ENCODE measurements at places on chromosomes 6 and 20. TPM values are rescaled to one million over a fixed set of nuclear protein-coding genes. Genes with fewer than 3 reads are reported as not detected.

Gene FOXA2
- not detected for total RNA-seq

Gene MYB
- total RNA-seq = not detected

Gene STMND1
- total RNA-seq = not detected

Gene ZNF343
- total RNA-seq = 0.64 TPM

Gene KCNQ5
- 4.5 TPM for total RNA-seq

Gene BTN2A1
- total RNA-seq = 8.3 TPM

Gene MUC21
- not detected for total RNA-seq

Gene DNAJC5
- 42.9 TPM for total RNA-seq

Gene ASIP
- total RNA-seq = not detected

Gene TFAP2D
- not detected for total RNA-seq

Gene AHI1
- total RNA-seq = 5.4 TPM

Gene MOG
- not detected for total RNA-seq

Gene TINAG
- total RNA-seq = not detected

Gene AGPAT4
- total RNA-seq = 6.8 TPM

Gene SLC2A10
- 13.1 TPM for total RNA-seq

Gene SRMS
- total RNA-seq = not detected

Gene TRIM15
- not detected for total RNA-seq

Gene CDK19
- 5.2 TPM for total RNA-seq

Gene NINL
- total RNA-seq = 18.0 TPM

Gene POU3F2
- total RNA-seq = not detected

Gene GRM4
- not detected for total RNA-seq

Gene REM1
- 31.0 TPM for total RNA-seq

Gene TULP1
- not detected for total RNA-seq

Gene SOX18
- total RNA-seq = 244 TPM

Gene SNAP25
- 0.43 TPM for total RNA-seq

Gene RBM12
- total RNA-seq = 8.9 TPM

Gene PMEPA1
- total RNA-seq = 56.8 TPM

Gene SLC35D3
- total RNA-seq = not detected

Gene TSHZ2
- total RNA-seq = 51.9 TPM

Gene WFDC12
- total RNA-seq = not detected

Gene TAGAP
- total RNA-seq = 9.2 TPM

Gene XKR7
- not detected for total RNA-seq

Gene HUS1B
- not detected for total RNA-seq

Gene GSTA3
- not detected for total RNA-seq

Gene TMEM151B
- not detected for total RNA-seq

Gene PHACTR3
- not detected for total RNA-seq

Gene PSORS1C1
- not detected for total RNA-seq

Gene EPPIN
- total RNA-seq = not detected
